ENCODE measurements at places on chromosomes 6 and 20.

- no peak for DNase-seq
These were observed 2.9 kb upstream of the HIVEP1 start for GRCh38 chr6:12009180-12009685.

DNA sequence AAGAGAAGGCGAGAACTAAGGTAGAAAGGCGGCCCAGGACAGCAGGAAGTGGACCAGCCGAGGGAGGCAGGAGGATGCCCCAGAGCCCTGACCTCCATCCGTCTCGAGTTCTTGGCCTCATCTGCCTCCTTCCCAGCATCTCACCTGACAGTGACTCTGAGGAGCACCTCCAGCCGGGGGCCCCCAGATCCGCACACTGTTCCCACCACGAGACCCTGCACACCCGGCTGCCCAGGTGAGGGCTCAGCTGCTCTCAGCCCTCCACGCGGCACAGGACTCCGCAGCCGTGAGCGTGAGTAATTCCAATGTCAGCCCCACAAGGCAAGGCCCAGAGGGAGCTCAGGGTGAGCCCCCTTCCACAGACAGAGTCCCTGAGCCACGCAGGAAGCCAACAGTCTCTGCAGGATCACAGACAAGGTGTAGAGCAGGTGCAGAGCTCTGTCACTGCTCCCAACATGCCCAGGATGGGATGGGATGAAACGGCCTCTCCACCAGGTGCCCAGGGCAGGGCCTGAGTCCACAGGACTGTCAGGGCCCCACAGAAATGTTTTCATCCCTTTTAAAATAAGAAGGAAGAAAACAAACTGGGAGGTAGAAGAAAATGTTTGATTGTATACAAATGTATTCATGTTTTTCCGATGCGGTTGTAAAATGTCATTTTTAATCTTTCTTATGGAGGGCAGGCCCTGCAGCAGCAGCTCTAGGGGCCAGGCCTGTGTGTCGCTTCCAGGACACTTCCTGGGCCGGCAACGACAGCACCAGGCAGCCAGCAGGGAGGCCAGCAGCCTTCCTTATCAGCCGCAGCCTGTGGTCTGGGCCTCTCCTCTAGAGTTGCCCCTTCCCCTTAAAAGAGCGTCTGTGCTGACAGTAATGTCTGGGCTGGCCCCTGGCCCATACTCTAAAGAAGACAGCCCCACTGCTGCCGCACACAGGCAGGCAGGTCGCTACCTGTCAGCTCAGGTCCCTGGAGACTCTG lies 66.9 kb downstream of the DLL1 start:
- no peak for DNase-seq

GRCh38 chr20:13449868-13450434 lies 188.8 kb downstream of the TASP1 start:
- DNase-seq, result no peak

- DNase-seq, result no peak
These were observed 112.0 kb downstream of the ZMYND8 start for GRCh38 chr20:47244451-47244850.

DNA sequence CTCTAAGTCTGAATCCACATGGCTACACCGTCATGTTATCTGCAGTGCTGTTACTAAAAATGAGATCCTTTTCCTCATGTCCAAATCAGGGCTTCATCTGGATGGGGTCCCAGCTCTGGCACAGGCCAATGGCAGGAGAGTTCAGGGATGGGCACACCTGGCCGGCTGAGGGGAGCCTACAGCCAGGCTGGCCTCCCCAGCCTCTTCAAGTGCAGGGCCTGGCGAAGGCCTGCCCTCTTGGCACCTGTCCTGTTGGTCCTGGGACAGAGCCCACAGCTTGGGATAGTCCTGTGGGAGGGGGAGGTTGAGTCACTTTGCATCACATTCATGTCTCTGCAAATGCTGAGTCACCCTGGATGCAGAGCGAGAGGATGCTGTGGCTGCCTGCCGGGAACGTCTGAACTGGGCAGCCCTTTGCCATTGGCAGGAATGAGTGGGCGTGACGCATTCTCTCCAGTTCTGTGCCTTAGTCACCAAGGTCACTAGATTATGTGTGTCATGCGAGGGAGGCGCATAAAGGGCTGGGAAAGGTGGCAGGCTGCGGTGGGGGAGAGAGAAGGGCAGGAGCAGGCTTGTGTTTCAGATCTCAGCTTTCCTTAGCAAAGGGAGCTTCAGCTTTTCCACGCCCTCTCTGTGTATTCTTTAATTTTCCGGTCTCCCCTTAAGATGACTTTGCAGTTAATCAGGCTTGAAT lies 223.2 kb upstream of the ECI2 start:
- DNase-seq, result no peak

DNA sequence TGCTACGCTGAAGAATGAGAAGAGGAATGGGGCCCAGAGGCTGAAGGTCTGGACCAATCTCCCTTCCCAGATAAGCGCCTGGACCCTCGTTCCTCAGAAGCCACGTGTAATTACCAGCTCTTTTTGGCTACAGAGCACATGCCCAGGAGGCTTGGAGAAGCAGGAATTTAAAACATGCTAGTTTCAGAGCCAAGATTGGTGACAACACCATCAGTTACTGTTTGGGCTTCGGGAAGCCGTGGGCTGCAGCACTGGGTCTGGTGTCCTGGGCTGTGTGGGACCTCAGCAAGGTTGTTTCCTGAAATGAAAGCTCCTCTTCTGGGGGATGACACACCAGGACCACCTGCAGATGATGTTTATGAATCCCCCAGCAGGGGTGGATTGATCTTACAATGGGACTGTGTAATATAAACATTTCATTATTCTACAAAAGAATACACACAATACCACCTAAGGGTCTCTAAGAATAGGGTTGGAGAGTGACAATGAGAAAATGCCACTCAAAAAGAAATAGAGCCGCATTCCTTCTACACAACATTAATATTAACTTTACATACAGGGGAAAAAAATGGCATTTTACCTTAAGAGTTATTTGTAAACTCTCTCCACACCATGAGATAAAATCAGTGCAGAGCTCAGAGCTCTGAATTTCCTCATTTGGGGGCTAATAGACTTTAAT lies 207.8 kb upstream of the FOXQ1 start:
- no peak for DNase-seq

GRCh38 chr6:157528931-157529653 lies 148.1 kb downstream of the ZDHHC14 start:
- DNase-seq, result no peak

DNA sequence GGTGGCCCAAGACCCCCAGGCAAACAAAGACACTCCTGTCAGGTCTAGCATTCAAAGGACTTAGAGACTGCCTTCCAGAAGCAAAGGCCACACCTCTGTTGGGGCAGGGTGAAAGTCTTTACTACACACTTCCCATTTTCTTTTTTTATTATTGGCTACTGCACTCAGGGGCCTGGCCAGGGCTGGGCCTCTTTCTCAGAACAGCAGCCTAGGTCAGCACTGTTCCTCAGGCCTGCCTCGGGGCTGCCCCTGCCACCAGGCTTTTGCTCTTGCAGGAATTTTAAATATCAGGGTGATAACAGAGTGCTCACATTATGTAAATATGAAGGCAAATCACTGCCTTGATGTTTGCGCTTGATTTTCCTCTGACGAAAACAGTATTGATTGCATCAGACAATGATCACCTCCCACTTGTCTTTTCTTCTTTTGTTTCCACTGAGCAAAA lies 18.5 kb downstream of the GSTA4 start:
- no peak for DNase-seq

GRCh38 chr6:26521600-26522391 lies 16.4 kb upstream of the HMGN4 start:
- DNase-seq, result peak; percentile 54

DNA sequence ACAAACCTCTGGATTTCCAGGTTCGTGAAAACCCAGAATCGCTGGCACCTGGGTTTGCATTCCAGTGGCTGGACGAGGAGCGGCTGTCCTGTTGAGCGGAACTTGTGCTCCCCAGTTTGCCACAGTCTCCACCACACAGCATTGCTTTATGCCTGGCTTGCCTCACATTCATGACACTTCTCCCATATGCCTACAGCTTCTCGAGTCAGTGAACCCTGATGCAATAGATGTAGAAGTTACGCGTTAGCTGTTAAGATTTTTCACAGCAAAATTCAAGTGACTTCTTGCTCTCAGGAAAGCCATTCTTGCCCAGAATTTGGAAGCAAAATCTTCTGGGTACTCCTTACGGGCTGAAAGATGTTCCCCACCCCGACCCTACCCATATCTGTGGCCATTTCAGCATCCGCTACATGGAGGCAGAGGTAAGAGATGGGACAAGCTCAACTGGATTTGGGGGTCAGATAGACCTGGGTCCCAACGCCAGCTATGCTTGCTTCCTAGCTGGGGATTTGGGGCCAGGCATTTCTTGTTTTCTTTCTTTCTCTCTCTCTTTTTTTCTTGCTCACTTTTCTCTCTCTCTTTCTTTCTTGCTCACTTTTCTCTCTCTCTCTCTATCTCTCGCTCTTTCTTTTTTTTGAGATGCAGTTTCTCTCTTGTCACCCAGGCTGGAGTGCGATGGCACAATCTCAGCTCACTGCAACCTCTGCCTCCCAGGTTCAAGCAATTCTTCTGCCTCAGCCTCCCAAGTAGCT lies 12.4 kb upstream of the GDAP1L1 start:
- DNase-seq, result no peak
